ENCODE measurements at places on chromosomes 4 and X.

GRCh38 chr4:151658959-151659600 is 101.7 kb downstream of the GATB start:
- no peak for DNase-seq

GRCh38 chr4:2406406-2406805 is 12.0 kb downstream of the ZFYVE28 start:
- DNase-seq = no peak

GRCh38 chr4:140110542-140111215 is 43.3 kb downstream of the MAML3 start:
- no peak for DNase-seq

DNA sequence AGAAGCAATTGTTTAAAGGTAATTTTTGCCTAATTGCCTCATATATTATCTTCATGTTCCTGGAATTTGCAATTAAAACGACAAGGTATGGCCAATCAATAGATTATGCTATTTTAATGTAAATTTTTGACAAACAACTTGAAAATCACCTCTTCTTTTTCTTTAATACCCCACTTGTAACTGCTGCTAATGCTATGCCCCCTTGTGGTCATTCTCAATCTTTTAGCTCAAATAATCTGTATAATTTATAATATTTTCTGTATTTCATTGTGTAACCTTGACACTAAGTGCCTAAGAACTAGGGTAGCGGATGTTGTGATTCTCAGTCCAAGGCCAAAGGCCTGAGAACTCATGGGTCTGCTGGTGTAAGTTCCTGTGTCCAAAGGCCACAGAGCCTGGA is 831.7 kb upstream of the POU3F4 start:
- no peak for DNase-seq

- no peak for DNase-seq
Observed at GRCh38 chr4:109671350-109671749, 31.9 kb downstream of the CASP6 start.

DNA sequence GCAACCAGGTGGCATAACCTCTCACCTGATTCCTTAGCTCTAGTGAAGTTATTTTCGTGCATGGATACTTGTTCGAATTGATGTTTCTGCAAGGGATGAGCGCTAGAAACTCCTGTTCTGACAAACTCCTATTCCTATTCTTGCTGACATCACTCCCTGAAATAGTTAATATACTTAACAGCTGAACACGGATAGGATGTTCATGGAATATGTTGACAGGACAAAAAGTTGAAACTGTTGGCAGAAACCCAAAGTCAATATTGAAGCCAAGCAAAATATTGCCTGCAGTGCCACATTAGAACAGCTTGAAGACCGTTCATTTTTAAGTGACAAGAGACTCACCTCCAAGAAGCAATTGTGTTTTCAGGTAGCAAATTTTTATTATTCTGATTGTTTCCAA is at the start of gene KLKB1:
Gene KLKB1, plus strand, starts transcription at position 287 of the 400 bp plus-strand sequence. CDS start 689 bp downstream, outside the sequence.
- peak; percentile 9 for DNase-seq

DNA sequence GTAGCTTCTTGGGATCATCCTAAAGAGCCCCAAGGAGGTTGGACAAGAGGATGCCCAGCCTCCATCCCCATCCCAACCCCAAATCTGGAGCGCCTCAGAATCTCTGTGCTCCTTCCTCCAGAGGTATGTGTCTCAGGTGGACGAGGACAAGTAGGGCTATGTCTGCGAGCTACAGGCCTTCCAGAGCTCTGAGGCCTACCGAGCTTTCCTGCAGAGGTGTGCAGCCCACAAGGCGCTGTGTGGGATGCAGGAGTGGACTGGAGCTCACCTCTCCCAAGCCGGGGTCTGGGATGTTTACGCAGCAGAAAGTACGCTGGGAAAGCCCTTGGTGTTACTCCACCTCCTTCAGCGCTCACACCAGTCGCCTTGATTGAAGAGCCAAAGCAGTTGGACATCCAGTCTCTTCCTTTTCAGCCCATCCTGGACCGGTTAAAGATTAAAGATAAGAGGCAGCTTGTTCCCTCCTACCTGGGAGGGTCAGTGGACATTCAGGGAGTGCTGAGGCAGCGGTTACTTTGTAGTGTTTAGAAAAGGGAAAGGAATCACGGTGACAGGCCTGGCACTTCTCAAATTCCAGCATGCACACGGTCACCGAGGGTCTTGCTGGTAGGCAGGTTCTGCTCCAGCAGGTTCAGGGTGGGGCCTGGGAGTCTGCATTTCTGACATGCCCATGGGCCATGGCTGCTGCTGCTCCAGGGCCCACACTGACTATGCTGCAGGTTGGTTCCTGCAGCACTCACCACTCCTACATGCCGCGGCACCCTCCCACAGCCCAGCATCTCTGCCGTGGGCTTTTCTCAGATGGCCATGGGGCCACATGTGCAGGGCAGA is 29.5 kb upstream of the JAKMIP1 start:
- no peak for DNase-seq

Measured in HEK293T (cell line).